ENCODE measurements at places on chromosomes 12 and 14.

- DNase-seq: peak; percentile 48
These were observed 138.9 kb downstream of the HMGA2 start for GRCh38 chr12:65962921-65963861.

GRCh38 chr14:97703006-97703760 is 906.0 kb downstream of the VRK1 start:
- no peak for DNase-seq

DNA sequence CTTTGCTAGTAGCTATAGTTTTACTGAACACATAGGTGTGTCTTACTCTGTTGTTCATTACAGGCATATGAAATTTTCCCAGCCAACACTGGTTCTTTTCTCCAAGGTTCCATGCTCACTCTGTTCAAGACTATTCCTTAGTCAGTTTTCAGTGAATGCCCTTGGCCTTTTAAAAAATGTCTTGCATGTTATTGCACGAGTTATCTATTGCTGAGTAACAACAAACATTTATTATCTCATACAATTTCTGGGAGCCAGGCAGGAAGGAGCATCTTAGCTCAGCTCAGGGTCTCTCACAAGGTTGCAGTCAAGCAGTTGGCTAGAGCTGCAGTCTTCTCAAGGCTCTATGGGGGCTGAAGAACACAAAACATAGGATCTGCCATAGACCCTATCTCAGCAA is 223.5 kb downstream of the BTG1 start:
- DNase-seq: no peak

DNA sequence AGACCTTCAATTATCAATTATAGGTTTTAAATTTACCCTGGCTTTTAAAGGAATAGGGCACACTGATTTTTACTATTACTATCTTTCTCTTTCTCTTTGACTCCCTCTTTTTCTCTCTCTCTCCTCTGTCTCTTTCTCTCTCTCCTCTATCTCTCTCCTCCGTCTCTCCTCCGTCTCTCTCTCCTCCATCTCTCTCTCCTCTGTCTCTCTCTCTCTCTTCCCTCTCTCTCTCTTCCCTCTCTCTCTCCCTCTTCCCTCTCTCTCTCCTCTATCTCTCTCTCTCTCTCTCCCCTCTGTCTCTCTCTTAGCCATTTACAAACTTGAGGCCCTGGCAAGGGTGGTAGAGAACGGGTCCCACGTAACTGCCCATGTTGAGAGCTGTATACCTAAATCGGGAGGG is 62.3 kb downstream of the LRIG3 start:
- DNase-seq: no peak

DNA sequence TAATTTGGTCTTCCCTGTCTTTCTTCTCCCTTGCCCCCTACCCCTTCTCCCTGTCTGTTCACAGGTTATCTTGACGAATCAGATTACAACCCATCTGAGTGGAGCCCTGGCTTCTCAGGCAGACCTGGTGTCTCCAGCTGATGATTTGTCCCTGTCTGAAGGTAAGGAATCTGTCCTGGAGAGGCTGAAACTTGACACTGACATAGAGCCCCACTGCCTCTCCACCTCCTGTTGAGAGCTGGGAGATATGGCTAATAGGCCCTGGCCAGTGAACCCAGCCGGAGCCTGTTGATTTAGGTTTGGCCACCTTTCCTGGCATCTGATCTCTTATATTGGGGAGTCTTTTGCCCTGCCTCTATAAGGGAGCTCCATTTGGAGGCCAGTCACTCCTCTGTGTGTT is 472.2 kb downstream of the RAD51B start:
- DNase-seq: no peak

GRCh38 chr12:68334132-68334531 is 2.0 kb upstream of the MDM1 start:
- DNase-seq: peak; percentile 59

DNA sequence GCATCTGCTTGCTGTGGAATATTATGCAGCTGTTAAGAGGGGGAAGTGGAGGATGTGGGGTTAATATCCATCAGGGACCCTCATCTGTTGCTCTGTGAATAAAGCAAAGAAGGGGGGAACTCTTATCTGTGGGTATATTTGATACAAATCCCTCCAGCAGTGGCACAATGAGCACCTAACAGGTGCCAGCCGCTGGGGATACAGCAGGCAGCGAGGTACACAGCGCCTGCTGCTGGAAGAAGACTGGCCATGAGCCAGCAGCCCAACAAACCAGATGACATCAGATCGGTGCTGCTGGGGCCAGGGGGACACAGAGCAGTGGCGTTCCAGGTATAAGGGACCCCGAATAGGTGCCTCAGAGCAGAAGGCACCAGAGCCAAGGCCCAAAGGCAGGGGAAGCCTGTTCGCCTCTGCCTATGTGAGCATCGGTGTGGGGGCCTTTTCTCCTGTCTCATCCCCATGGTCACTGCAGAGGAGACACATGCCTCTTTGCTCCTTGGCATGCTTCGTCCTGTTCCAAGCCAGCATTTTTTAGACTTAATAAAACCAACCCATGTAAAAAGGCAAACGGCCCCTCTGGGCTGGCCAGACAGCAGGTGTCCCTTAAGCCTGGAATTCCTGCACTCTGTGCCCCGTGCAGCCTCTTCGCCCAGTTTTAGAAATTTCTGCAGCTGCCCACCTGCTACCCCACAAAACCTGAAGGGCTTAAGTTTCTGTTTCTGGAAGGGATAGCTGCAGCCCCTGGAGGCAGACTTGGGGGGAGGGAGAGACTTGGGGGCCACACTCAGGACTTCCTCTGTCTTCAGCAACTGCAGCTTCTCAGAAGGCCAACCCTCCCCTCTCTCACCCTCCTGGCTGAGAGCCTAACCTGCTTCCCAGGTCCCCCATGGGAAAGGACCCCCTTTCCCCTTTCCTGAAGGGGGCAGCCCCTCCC is 1.6 kb upstream of the CKB start:
- no peak for DNase-seq

DNA sequence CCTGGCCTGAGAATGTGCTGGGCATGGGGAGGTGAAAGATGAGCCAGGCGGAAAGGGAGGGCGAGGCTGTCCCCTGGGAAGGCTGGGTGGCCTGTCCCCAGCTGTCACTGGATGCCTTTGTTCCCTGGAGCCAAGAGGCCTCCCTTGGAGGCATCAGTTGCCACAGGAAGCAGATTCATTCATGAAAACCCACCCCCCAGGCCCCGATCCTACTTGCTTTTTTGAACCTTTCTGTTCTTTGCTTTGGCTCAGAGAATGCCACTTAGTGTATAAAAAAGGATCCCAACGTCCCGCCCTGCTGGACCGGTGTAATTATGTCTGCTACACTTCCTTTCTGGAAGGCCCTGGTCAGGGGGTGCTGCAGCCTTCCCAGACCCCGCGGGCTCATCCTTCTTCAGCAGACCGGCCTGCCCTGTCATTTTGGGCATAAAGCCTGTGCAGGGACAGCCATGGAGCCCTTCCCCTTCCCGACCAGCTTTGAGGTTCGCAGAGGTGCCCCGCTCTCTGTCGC is 220.2 kb downstream of the SLC41A2 start:
- no peak for DNase-seq

DNA sequence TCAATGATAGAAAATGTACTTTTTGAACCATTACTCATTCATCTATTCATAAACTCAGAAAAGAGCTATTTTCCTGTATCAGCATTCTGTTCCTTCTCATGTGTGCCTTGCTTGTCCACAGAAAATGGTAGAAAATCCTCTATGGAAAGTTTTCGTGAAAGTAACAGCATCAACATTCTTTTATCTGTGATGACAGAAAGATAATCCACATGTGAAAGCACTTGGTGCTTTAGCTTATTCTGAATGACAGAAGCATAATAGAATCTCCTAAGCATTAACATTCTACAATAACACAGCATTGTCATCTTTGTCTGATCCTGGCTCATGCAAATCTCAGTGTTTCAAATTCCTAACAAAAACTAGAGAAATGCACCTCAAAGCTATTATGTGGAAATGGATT is 431.9 kb downstream of the ADAMTS20 start:
- no peak for DNase-seq

DNA sequence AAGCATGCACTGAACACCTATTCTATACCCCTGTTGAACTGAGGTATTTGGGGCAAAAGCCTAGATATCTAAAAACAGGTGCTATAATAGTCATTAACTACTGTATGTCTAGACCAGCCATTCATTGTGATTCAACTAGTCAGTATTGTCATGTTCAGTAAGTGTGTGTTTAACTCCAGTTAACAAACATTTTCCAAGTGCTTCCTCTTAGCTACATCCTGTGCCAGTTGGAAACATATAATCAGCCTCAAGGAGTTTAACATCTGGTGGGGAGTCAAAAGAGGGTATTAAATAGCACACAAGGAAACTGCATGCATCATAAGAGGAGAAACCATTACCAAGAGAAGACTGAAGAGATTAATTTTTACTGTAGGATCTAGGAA is 20.4 kb downstream of the TMTC1 start:
- no peak for DNase-seq

GRCh38 chr12:107379852-107380567 is 286.7 kb upstream of the CRY1 start:
- DNase-seq: no peak

DNA sequence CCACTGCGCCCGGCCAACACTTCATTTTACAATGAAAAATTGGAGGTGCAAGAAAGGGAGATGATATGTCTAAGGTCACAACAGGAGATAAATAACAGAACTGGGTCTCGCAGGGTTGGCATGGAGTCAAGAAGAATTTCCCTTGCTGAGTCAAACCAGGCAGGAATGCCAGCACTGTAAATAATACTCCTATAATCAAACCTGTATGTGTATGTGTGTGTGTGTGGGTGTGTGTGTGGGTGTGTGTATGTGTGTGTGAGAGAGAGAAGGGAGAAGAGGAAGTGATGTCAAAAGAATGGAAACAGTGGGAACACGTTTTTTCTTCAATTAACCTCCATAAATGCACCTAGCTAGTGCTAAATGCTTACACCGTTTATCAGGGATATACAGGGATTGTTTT is 70.4 kb downstream of the TMEM116 start:
- DNase-seq: peak; percentile 43

DNA sequence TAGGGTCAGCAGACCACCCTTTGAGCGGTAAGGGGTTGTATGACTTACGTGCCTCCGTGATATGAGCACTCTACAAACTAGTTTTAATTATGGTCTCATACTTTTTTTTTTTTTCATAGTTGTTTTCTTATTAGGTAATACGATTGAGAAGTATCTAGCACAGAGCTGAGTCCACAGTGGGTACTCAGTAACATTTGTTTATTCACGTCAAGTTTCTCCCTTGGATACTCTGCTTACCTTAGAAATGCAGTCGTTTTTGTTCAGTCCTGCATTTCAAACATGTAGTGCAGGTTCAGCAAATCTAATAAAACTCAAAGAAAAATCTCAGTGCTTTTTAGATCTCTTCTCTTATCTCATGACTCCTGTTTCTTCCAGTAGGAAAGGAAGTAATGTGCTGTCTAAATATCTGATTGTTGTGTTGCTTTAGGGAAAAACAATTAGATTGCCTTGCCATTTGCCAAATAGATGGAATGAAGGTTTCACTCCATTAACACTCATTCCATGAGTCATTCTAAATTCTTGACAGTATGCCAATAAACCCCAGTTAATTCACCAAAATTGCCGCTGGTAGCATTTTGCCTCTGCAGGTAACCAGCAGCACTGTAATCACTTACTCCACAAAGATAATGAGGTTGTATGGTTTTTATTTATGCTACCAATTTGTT is 118.9 kb downstream of the PTCSC3 start:
- no peak for DNase-seq

GRCh38 chr12:51925346-51926063 is 18.2 kb downstream of the ACVRL1 start:
- no peak for DNase-seq

DNA sequence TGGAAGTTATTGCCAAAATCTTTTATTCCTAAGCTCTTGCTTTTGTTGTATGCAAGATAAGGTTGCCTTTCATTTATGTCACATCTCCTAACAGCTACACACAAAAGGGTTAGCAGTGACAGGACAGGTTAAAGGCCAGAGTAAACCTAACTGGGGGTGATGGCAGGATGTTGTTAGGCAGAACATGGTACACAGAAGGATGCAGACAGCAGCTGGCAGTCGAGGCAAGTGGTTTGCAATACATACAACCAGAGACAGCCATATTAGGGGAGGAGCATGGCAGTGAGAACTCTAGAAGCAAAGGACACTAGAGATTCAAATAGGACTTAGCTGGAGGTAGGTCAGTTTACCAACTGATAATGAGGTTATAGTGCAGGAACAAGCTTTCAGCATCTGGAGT is 2.7 kb upstream of the ABCD2 start:
- no peak for DNase-seq

DNA sequence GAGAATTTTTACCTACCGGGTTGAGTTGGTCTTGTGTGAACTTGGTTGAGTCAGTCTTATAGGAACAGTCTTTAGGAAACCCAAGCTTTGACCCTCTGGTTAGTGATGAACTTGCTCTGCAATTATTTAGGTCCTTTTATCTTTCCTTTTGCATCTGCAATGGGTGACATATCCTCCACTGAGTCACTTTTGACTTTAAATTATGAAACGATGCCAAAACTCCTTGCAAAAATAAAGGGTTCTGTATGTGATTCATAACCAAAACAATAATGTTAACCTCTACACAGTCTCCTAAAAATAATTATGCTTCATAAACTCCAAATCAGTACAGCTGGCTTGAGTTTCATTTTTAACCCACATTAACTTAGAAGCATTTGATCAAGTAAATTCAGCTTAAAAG is 979.4 kb downstream of the GALC start:
- no peak for DNase-seq

DNA sequence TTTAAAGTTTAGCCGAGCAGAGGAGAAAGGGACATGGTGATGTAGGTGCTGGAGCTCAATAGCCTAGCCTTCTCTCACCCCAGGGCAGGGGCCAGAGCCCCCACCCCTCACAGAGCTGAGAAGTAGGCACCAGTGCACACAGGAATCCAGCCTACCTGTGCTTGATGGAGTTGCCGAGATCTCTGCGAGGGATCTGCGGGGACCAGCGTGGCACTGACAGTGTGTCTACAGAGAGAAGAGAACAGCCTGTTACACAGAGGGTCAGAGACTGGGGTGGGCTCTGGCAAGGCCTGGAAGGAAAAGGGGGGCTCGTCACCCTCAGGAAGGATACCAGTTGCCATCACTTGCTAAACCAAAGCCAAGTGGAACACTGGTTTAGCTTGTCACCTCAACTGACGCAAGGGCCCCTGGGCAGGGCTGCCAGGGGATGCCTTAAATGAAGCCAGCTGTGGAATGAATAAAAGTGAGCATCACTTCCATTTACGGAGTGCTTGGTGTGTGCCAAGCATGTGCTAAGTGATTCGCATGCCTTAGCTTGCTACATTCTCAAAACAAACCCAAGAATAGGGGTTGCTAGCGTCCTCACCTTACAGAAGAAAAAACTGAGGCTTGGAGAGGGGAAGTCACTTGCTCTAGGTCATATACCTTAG is 220.8 kb upstream of the NOS1 start:
- DNase-seq: no peak
